ENCODE measurements at places on chromosomes 7 and 10.
A peak's percentile ranks its signal among the peaks of the same experiment; 100 is the strongest.

DNA sequence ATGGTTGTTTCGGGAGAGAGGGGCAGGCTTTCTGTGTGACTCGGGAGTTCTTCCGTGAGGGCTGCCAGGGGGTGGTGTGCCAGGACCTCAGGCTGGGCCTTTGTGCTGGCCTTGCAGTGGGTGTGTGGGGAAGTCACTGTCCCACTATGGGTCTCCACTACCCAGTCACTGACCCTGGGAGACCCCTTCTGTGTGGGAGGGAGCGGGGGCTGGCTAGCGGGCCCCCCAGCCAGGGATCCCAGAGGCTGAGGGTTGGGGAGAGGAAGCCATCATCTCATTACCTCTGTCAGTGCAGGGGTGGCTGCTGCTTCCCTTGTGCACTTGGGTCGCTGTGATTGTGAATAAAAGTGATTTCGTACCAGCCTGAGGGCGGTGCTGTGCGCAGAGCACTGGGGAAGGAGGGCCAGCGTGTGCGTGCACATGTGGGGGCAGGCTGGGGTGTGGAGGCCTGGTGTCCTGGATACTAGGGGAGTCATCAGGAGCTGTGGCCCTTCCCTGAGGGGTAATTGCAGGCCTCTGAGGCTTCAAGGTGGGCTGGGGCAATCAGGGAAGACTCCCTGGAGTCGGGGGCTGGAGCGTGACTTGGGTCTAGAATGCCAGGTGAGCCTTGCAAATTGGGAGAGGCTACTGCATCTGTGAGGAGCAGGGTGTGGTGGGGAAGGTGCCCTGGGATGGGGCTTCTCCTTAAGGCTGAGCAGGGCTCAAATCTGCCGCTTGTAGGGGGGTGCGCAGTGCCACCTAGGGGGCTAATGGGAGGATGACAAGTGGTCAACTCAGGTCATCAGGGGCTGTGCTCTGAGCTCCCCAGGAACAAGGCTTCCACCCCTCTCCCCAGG lies 98.9 kb downstream of the NEURL1 start:
- peak; percentile 67 for DNase-seq

DNA sequence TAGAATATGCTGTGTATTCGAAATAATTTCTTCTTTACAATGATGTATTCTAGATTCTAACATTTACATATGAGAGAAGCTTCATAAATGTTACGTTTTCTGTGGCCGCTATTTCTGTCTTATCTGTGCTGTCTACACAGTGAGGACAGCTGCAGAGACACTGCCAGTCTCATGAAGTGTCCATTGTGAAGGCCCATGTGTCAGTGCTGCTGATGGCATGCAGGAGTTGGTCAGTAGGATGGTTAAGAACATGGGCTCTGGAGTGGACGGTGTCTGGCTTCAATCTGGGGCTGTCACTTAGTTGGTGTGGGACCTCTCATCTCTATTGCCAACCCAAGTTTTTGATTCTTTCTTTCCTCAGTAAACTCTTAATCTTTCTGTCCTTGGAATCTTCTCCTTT lies 137.3 kb downstream of the SDK1 start:
- DNase-seq: no peak

GRCh38 chr10:7364474-7364873 lies 46.4 kb downstream of the SFMBT2 start:
- DNase-seq: no peak

- DNase-seq: peak; percentile 5
These were observed 82.6 kb upstream of the PRKG1 start for GRCh38 chr10:50991456-50992355.

GRCh38 chr7:2519119-2519930 lies at the start of gene LFNG:
LFNG (plus strand) TSS chr7:2519774; CDS start chr7:2519862, 88 bp downstream.
- peak; percentile 91 for DNase-seq

GRCh38 chr7:79199961-79200360 lies 253.5 kb downstream of the MAGI2 start:
- no peak for DNase-seq

GRCh38 chr7:41886901-41887311 lies 184.0 kb upstream of the INHBA start:
- DNase-seq: no peak

GRCh38 chr10:120833222-120833928 lies 17.8 kb upstream of the WDR11 start:
- DNase-seq: no peak

DNA sequence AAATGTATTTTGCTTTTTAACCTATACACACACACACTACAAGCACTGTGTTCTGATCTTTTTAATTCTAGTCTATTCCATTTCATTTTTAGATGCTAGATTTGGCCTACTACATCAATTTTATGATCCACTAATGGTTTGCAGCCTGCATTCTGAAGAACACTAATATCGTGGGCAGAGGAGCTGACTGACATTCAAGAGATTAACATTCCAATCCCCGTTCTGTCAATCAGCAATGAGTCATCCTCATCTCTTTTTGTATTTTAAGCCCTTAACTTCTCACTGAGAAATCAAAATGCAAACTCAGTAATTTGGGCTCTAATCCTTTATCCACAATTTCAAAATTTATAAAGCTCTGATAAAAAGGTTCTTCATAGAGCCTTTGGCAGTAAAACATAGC lies 47.1 kb upstream of the GAD2 start:
- no peak for DNase-seq

GRCh38 chr10:46552526-46553237 lies 3.8 kb downstream of the GPRIN2 start:
- DNase-seq: no peak

DNA sequence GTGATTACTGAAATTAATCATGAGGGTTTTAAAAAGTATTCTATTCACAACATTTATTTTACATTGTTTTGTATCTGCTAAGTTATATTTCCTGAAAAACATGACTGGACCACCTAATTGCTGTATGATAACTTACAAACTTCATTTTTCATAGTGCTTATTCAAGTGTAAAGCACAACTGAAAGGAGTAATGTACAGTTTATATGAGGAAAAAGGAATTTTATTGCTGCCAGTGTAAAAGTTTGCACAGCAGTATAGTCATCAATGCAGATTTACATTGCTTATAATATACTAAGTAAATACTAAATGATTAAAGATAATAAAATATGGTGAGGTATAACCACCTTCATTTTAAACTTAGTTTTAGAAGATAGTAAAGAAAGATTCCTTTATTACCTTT lies 4.0 kb downstream of the PTEN start:
- no peak for DNase-seq

GRCh38 chr10:117075064-117075463 lies 63.0 kb downstream of the VAX1 start:
- DNase-seq: no peak

GRCh38 chr10:3761904-3762303 lies 23.1 kb downstream of the KLF6 start:
- DNase-seq: no peak

DNA sequence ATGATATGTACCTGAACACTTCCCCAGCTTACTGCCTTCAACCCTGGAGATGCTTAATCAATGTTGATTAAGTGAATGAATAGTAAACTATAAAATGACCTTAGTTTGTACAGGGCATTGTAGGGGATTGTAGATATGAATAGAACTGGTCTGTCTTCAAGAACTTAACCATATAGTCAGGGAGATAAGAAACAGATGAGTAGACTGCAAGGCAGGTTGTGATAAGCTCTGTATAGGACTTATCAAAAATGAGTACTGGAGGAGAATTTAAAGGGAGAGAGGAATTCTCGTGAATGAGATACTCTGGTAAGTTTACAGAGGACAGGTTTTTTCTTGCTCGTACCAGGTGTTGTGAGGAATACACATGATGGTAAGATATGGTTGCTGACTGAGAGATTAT lies 27.6 kb downstream of the SGPL1 start:
- DNase-seq: no peak

DNA sequence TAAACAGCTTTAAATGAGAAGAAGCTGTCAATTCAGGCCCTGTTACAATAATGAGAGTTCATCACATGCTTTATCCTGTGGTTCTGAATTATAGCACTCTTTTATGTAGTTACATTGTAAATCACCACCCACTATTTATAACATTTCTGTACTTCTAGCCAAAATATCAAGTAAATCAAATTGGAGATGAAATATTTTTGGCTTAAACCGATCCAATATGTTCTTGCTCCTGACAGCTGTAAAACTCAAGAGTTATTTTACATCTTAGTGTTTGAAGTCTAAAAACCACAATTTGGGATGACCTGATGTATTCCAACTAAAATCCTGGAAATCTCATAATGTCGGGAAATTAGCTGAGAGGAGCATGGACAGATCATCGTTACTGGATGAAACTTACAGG lies 371.2 kb upstream of the LRRN3 start:
- no peak for DNase-seq

- no peak for DNase-seq
These were observed 2.1 kb downstream of the SYNPO2L start for GRCh38 chr10:73653701-73654100.

DNA sequence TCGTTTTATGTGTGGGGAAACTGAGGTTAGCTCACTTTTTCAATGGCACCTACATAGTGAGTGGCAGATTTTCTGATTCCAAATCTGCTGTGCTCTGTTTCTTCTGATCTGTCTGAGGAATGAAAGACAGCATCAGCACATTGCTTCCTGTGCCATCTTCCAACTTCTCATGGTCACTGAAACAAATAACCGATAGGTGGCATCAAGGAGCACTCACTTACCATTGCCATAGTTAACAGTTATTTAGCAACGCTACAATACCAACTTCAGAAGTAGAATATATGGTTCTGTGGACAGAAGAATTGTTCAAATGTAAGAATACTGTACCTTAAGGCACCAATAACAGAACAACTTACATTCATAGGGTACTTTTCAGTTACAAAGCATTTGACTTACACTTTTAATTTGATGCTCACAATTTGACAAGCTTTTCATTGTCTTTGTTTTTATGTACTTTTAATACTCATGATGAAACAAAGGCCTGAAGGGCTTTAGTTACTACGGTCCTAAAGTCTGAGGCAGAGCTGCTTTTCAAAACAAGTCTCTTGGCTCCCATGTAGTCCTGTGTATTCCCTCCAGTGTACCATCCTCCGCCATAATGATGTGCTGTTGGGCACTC lies 228.9 kb upstream of the TCF7L2 start:
- no peak for DNase-seq

DNA sequence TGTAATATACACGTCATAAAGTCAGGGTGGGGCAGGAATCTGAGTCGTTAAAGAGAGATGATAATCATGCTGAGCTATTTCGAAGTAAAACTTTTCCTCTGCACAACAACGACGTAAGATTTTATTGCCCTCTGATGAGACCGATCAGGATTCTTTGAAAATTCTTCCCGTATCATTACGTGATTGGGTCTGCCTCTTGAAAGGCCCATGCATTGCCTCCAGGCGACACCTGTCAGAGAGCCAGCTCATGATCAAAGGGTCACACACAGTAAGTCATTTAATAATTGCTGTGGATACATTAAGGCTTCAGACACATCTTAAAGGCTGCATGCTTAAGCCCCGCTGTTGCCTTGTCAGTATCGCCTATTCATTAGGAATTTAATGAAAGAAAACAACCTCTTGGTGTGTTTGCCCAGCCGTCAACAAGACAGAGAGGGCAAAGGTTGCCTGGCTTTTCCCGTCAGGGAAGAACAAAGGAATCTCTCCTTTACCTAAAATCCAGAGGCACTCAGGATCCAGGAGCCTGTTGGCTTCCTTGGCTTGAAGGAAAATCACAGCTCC lies 189.0 kb upstream of the SH2B2 start:
- no peak for DNase-seq

DNA sequence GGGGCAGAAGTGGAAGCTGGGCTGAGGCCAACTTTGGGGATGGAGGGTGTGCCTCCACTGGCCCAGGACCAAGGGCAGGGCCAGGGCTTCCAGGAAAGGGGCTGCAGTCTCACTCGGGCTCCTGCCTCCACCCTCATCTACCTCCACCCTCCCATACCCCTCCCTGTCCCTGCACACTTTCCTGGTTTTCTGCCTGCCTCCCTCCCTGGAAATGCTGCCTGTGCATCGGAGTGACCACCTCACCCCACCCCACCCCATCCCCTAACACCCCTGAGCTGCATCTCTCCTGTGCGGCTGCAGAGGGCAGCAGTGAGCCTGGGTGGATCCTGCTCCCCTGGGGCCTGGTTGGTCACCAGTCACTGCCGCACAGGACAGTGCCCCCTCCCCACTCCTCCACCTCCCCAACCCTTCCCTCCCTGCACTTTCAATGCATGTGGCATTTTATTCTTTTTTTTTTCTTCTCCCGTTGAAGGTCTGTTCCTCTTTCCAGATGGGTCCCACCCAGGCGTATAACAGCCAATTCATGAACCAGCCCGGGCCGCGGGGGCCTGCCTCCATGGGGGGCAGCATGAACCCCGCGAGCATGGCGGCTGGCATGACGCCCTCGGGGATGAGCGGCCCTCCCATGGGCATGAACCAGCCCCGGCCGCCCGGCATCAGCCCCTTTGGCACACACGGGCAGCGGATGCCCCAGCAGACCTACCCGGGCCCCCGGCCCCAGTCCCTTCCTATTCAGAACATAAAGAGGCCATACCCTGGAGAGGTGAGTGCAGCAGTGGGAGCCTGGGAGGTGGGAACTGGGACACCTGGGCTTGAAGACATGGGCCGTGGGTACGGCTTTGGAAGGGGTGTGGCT lies 54.1 kb upstream of the PPIF start:
- peak; percentile 47 for DNase-seq

GRCh38 chr10:133260895-133261725 lies 15.6 kb downstream of the ADAM8 start:
- peak; percentile 78 for DNase-seq

DNA sequence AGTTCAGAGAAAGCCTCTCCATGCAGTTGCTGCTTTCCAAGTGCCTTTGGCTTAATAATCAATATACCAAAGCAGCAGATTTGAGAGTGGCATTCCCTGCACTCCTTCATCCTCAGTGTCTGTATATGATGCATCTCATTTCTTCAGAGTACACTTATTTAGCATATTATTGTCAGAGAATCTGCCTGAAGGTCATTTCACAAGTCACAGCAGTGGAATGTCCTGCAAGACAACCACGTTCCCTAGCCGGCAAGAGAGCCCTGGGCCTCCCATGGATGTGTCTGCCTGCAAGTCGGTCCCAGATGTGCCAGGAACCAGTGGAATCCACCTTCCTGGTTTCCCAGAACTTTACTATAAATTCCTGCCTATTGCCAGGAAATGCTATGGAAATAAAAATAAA lies 289.4 kb upstream of the IGFBP3 start:
- no peak for DNase-seq

DNA sequence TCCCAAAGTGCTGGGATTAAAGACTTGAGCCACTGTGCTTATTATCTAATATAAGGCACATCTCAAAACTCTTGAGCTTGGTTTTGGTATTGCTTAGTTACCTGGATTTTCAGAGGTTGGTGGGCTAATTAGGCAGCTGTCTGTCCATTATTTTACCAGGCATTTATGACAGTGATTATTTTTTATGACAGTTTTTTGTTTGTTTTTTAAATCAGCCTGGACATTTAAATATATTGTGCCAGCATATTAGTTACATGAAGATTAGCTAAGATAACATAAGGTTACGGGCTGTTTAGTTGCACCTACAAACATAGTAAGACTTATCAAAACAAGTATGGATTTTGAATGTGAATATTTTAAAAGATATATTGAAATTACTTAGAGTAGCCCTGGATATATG lies 2.6 kb upstream of the ZRANB1 start:
- no peak for DNase-seq

DNA sequence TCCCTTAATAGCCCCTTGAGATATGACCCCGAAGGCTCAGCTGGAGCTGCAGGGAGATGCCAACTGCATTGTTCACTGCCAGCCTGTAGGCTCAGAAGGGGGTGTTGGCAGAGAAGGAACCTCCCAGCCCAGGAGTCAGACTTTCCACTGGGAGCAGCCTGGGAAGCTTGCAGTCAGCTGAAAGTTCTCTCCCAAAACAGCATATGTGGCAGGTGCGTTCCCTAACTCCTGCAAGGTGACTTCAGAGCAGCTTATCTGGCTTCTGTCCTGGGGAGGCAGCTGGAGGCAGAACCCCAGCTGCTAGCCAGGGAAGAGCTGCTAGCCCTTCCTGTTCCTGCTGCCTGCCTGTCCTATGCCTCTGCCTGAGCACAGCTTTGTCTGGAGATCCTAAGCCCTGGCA lies 8.1 kb downstream of the SFTPA2 start:
- DNase-seq: no peak

Measured in stimulated activated CD4-positive, alpha-beta T cell treated with anti-CD3 and anti-CD28 coated beads, Interleukin-15, amount 100 ng/mL, for 24 hours (primary cell).